ENCODE measurements at places on chromosomes 1 and 21.

- DNase-seq, result no peak
Measured at GRCh38 chr21:46570119-46570518, 34.8 kb downstream of the S100B start.

- DNase-seq, result no peak
Measured at GRCh38 chr1:241947354-241947753, 10.2 kb upstream of the BECN2 start.

DNA sequence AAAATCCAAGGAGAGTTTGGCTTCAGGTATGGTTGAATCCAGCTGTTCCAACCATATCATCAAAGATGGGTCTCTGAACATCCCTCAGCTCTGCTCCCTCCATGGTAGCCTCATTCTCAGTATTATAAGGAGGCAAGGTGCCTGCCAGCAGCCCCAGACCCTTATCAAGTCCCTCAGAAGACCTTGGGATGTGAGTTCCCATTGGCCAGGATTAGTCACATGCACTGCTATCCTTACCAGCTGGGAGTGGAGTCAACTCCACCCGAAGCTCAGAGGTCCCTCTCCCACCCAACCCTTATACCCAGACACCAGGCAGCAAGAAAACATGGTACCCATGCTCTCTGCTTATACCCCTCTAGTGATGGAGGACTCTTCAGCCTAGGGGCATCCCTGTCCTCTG, 153.7 kb upstream of the ZBTB40 start:
- DNase-seq, result no peak

GRCh38 chr1:10541286-10541685, 66.5 kb downstream of the PEX14 start:
- DNase-seq, result no peak

GRCh38 chr1:13651279-13651678, 48.7 kb upstream of the PRDM2 start:
- DNase-seq, result no peak

GRCh38 chr1:227947676-227948492, at the start of gene WNT9A:
TSS of gene WNT9A (minus strand) at chr1:227947932. CDS start at chr1:227947887, 45 bp downstream.
- peak; percentile 77 for DNase-seq

- DNase-seq, result peak; percentile 78
Measured at GRCh38 chr1:224615861-224616755, at the start of gene CNIH3. TSS of gene CNIH3 (plus strand) at chr1:224616317. CDS start at chr1:224617175, 858 bp downstream.

GRCh38 chr1:180933141-180933540, 20.4 kb downstream of the KIAA1614 start:
- no peak for DNase-seq

DNA sequence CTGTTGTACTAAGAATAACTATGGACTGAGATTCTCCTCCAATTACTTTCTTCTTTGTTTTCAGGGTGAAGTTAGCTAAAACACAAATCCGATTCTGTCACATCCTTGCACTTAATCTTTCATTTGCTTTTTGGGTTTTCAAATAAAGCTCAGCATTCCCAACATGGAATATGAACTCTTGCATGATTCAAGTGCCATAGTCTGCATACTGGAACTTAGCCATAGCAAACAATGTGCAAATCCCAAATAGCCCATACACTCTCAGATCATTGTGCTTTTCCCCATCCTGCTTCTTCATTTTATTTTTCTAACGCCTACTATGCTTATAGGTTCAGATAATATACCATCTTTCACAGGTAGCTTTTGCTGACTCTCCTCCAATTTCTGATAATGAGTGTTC, 455.8 kb upstream of the PRMT6 start:
- DNase-seq, result no peak

DNA sequence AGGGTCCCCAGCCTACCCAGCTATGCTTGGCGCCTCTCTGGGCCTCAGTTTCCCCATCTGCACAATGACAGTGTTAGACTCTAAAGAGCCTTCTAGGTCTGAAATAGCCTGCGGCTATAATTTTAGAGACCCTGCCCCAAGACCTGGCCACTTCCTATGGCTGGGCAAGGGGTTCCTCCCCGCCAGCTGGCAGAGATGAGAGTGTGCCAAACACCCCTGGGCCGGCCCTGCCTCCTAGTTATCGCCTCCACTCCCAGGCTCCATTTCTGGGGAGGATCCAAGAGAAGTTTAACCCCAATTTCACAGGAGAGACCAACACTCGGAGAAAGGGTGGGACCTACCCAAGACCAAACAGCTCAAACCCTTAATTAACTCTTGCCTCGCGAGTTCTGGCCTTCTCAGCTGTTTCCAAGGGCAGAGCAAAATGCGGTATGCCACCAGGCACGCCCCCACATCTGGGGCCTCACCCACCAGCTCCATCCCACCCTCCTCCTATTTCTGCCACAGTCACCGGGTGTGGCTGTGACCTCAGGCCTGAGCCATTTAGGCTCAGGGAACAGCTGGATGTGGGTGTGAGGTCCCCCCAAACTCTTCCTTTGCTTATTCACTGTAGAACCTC, 35.7 kb downstream of the TTC39A start:
- DNase-seq, result no peak

DNA sequence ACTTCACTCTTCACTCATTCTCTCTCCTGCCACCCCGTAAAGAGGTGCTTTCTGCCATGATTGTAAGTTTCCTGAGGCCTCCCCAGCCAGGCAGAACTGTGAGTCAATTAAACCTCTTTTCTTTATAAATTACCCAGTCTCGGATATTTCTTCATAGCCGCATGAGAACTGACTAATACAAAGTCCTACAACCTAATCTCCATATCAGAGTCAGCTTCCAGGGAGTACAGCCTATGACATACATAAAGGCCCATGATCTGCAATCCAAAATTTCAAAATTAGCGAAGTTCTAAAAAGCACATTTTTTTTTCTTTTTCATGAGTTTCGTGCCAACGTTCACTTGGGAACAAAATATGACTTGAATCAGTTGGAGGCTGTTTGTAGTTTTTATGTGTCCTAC, 256.9 kb upstream of the DUSP10 start:
- no peak for DNase-seq

- no peak for DNase-seq
Measured at GRCh38 chr1:106621853-106622252, 434.6 kb upstream of the PRMT6 start.

DNA sequence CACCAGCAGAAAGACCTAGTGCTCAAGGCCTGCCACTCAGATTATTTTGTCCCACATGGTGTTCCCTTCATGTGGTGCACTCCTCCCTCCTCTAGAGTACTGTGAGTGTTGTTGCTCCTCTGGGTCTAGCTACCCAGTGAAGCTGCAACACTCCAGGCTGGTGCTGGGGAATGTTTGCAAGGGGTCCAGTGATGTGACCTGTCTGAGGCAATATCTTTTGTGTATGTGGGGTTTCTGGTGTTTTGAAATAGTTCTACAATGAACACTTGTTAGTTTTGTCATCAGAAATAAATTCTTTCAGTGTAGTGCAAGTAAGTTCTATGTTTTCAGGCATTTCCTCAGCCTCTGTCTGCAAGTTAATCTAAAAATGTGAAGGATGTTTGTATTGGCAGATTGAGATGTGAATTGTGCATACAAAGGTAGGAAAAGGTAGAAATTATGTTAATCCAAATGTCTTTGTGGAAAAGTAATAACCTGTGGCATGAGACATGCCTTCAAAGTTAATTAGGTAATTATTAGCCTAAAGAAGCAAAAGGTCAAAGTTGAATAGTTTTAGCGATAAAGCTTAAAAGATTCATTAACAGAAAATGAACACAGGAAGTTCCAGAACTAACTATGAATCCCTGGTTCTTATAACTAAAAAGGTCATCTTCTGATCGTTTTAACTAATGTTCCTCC, 616.8 kb downstream of the LTN1 start:
- no peak for DNase-seq

DNA sequence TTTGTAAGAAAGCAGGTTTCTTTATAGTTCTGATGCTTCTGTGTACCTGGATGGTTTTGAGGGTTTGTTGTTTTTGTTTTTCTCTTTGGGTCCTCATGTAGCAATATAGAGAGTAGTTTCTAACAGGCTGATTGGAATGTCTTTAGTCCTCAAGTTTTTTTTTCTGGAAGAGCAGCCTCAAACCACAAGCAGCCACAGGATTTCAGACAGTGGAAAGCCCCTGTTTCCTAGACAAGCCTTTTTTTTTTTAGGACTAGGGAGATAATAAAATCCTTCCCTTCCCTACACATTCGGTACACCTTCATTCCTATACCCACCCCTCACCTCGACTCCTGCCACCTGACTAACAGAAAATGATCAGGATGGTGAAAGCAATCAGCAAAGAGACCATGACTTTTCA, 47.6 kb downstream of the ACP6 start:
- DNase-seq, result no peak

DNA sequence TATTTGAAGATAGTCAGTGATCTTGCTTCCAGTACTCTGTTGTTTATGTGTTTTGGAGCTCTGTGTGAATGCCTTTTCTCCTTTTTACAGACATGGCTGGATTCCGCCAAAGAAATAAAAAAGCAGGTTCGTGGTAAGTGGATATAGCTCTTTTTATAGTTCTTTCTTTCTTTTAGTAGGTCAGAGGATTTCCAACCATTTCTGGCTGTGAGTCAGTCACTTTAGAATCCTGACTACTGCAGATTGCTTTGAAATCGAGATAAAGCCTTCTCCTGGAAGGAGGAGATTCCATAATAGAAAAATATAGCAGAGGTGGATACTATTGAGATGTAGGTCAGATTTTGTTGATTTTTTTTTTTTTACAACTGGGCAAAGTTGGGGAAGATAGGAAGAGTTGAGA, 97.4 kb downstream of the EPB41 start:
- DNase-seq, result no peak

DNA sequence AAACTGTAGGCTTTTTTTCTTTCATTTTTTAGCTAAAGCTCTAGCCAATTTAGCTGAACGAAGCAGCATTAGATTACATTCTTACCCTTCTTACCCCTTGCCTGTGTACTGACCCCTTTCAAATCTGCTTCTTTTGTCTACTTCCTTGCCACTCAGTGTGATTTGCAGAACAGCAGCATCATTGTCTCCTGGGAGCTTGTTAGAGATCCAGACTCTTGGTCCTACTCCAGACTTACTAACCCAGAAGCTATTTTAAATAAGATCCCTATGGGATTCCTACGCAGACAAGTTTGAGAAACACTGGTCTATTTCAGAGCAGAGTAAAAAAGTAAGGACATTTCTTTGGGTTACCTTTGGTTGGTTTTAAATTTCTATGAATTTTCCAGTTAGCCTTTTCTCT, 13.8 kb downstream of the LRRC39 start:
- DNase-seq, result no peak

DNA sequence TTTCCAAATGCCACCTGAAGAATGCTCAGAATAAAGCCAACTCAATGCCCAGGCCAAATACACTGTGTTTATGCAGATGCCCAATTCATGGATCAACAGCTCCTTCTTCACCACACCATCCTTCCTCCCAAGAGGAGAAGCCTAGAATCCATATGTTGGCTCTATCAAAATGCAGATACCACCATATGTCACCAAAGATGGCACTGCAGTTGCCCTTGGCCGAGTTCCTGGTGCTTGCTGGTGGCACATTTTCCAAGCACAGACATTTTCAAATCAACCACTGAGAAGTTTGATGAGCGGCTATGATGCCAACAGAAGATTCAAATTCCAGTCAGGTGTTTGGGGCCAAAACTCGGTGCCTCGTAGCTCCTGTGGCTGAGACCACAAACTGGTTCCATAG, 430.3 kb downstream of the AJAP1 start:
- no peak for DNase-seq

DNA sequence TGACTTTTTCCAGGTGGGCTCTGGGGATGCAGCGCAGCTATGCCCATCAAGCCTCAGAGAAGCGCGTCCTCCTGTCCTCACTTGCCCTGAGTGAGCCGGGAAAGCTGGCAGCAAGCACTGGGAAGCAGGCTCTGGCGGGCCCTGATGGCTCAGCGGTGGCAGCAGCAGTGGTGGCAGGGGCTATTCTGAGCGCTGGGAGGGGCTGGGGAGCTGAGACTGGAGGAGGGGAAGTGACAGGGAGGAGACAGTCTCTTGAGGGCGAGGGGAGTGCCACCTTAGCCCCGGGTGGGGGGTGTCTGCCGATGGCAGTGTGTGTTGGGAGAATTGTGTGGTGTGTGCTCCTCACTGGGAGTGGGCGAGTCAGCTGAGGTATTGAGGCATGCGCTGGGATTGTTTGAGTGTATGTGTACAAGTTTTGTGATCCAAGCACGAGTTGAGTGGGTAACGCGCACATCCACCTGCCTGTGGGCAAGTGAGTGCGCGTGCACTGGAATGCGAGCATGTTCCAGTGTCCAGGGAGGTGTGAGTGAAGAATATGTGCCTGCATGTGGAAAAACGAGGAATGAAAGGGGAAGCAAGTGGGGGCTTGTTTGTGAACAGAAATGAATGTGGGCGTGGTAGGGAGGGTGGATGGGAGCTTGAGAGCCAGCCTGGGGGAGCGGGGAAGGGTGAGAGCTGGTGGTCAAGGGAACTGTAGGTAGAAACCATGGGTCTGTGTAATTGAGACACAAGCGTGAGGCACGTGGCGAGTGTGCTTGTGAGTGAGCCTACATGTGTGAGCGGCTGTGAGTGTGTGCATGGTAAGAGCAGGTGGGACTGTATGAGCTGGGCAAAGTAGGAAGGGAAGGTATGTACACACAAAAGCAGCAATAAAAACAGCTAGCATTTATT, 2.9 kb upstream of the FOXO6 start:
- DNase-seq, result peak; percentile 64

- DNase-seq, result no peak
Measured at GRCh38 chr1:107262467-107263286, 121.8 kb downstream of the NTNG1 start.

- DNase-seq, result no peak
Measured at GRCh38 chr1:149995927-149996326, 14.6 kb downstream of the OTUD7B start.

DNA sequence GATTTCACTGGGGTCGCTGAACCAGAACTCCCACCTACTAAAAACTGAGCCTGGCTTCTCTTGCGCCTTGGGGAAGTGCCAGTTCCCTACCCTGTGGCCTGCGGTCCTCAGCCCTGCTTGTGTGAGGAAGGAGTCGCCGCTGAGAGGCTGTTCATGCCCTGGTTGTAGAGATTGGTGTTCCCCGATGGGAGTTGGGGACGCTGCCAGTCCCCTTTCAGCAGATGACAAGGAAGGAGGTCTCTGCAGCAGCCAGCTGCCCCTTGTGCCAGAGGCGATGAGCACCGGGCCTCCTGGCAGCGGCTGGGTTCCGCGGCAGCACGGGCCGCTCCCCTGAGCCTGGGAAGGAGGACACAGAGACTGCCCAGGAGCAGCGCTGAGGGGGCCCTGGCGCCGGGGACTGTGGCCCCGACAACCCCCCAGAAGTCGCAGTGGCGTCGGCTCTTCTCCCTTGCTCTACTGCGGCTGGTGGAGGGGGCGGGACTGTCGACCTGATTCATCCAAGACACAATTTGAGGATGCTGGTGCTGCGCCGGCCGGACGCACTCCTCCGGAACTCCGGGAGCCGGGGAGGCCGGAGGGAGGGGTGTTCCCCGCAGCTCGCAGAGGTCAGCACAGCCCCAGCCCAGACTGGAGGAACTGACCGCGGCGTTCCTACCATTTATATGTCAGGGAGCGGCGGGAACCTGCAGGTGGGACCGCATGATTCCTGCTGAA, 12.0 kb upstream of the ADORA3 start:
- no peak for DNase-seq

GRCh38 chr1:53412285-53413174, 46.7 kb upstream of the DMRTB1 start:
- DNase-seq, result no peak

GRCh38 chr1:165853528-165854075, 26.2 kb downstream of the UCK2 start:
- no peak for DNase-seq

- no peak for DNase-seq
Measured at GRCh38 chr1:192620071-192620635, 15.8 kb upstream of the RGS13 start.
